ENCODE measurements at places on chromosomes 7 and 10.

GRCh38 chr7:4556868-4557793 is 125.0 kb upstream of the FOXK1 start:
- DNase-seq = no peak

- no peak for DNase-seq
Measured at GRCh38 chr7:94133460-94133859, 129.3 kb upstream of the BET1 start.

- DNase-seq = no peak
Measured at GRCh38 chr10:126843299-126843934, 61.8 kb upstream of the DOCK1 start.

- no peak for DNase-seq
Measured at GRCh38 chr10:21811245-21811585, 192.3 kb downstream of the DNAJC1 start.

- DNase-seq = no peak
Measured at GRCh38 chr7:52168085-52168484, 851.5 kb upstream of the COBL start.

GRCh38 chr7:47340517-47340916 is 241.4 kb downstream of the TNS3 start:
- no peak for DNase-seq

- DNase-seq = no peak
Measured at GRCh38 chr7:93307131-93307660, 75.0 kb downstream of the VPS50 start.

GRCh38 chr10:117754770-117755658 is 212.5 kb downstream of the EMX2 start:
- DNase-seq = no peak

GRCh38 chr10:23319835-23320234 is 24.8 kb downstream of the C10orf67 start:
- DNase-seq = no peak

GRCh38 chr7:101094791-101095375 is 9.6 kb downstream of the TRIM56 start:
- DNase-seq = no peak

GRCh38 chr10:46092524-46093081 is 46.5 kb upstream of the MSMB start:
- DNase-seq = no peak

GRCh38 chr10:89853781-89854191 is 152.4 kb downstream of the KIF20B start:
- DNase-seq = no peak

DNA sequence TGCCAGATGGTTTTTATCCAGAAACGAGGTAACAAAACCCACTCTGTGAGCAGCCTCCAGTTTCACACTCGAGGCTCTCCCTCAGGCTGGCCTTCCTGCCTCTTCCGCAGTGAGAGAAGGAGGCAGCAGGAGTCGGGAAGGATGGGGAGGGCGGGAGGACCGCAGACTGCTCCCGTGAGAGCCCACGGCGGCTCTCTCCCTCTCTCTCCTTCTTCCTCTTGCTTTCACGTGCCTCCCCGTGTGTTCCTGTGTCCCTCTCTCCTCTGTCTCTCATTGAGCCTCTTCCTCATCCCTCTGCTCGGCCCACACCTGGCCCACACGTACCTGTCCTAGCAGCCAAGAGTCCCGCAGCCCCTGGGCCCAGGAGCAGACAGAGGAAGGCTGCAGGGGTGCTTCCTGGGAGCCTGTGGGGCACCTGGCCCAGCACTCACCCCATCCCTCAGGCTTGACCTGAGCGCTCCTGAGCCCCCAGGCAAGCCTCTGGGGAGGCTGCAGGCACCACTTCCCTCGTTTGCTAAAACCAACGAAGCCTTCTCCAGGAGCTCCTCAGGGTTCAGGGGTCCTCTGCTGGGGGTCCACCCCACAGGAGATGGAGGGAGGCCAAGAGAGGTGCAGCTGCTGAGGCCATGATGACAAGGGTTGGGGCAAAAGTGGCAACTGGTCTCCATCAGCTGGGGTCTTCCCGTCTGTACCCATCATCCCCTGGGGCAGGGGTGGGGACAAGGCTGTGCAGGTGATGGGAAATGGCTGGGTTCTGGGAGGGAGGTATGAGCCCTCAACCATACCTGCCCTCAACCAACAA is 13.6 kb downstream of the SPOCK2 start:
- DNase-seq = no peak

GRCh38 chr7:102189756-102190155 is 96.9 kb upstream of the SH2B2 start:
- no peak for DNase-seq

- no peak for DNase-seq
Measured at GRCh38 chr7:75716992-75717626, 21.6 kb downstream of the HIP1 start.

Measured in NCI-H2081 treated with DMSO at 0.1 percent for 48 hours (cell line).